T-cell (primary cell): ENCODE measurements at places on chromosomes 6 and 20. TPM values are rescaled to one million over a fixed set of nuclear protein-coding genes. Genes with fewer than 3 reads are reported as not detected.

LIME1 gene
- 144 TPM for total RNA-seq

SIRPB1 gene
- total RNA-seq, result 4.8 TPM

PRR18 gene
- total RNA-seq, result not detected

INSM1 gene
- total RNA-seq, result not detected

WFDC5 gene
- not detected for total RNA-seq

KCNQ5 gene
- total RNA-seq, result 5.3 TPM

MAP7 gene
- total RNA-seq, result 0.61 TPM

DNA sequence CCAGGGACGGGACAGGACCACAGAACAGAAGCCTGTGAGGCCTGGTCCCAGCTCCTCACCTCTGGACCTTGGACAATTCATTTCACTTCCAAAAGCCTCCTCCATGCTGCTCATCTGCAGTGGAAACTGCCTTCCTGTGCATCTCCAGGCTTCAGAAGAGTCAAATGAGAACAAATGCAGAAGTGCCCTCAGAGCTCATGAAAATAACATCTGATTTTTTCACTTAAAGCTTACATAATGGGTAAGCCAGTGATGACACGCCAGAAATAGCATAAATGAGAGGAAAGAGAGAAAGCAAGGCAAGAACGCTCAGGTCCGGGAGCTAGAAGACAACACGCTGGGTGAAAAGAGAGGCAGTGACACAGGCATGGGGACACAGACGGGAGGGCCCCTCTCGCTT, 7.9 kb downstream of the CNKSR3 start:
- H3K36me3 ChIP-seq, result no peaks in the 10 kb centered on the region
- H3K27me3 ChIP-seq, result no peaks in the 10 kb centered on the region
- no peak overlapping the region for H3K4me3 ChIP-seq
- H3K4me1 ChIP-seq, result no peaks in the 10 kb centered on the region
- DNase-seq, result no peak
- H3K27ac ChIP-seq, result no peak overlapping the region

- peak overlapping the region; percentile 90 for H3K27ac ChIP-seq
- no peak for DNase-seq
- H3K4me1 ChIP-seq, result peaks cover 15% of the 10 kb centered on the region
- H3K27me3 ChIP-seq, result no peaks in the 10 kb centered on the region
Observed at GRCh38 chr20:33372993-33373441, 28.3 kb downstream of the CDK5RAP1 start.

- no peaks in the 10 kb centered on the region for H3K36me3 ChIP-seq
- DNase-seq, result no peak
- H3K4me1 ChIP-seq, result peaks cover 3% of the 10 kb centered on the region
- H3K27me3 ChIP-seq, result no peaks in the 10 kb centered on the region
- no peak overlapping the region for H3K4me3 ChIP-seq
Observed at GRCh38 chr20:63186528-63187316, 29.2 kb downstream of the YTHDF1 start.

- H3K4me3 ChIP-seq, result no peak overlapping the region
- no peak overlapping the region for H3K27ac ChIP-seq
- H3K27me3 ChIP-seq, result no peaks in the 10 kb centered on the region
- no peaks in the 10 kb centered on the region for H3K4me1 ChIP-seq
- no peak for DNase-seq
- H3K36me3 ChIP-seq, result no peaks in the 10 kb centered on the region
Observed at GRCh38 chr6:81465859-81466258, 286.6 kb downstream of the TENT5A start.

- H3K4me1 ChIP-seq, result peaks cover 11% of the 10 kb centered on the region
- no peaks in the 10 kb centered on the region for H3K36me3 ChIP-seq
- DNase-seq, result no peak
- H3K27ac ChIP-seq, result no peak overlapping the region
Observed at GRCh38 chr6:43797919-43798318, 27.9 kb downstream of the VEGFA start.

DNA sequence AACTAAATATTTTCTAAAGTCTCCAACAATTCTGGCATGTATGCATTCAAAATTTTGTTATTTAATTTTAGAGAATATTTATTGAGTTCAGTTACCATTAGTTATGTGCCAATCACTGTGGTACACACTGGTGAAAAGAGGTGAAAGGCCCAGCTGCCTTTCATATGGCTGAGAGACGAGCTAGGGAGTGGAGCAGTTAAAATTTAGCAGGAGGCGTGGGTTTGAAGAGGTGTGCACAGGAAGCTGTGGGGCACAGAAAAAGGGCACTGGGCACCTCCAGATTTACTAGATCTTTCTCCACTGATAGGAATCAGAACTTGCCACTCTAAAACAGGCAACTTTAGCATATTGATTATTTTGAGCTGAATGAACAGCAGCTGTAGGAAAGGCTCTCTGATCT, 347.1 kb downstream of the CD83 start:
- no peaks in the 10 kb centered on the region for H3K36me3 ChIP-seq
- H3K27ac ChIP-seq, result no peak overlapping the region

DNA sequence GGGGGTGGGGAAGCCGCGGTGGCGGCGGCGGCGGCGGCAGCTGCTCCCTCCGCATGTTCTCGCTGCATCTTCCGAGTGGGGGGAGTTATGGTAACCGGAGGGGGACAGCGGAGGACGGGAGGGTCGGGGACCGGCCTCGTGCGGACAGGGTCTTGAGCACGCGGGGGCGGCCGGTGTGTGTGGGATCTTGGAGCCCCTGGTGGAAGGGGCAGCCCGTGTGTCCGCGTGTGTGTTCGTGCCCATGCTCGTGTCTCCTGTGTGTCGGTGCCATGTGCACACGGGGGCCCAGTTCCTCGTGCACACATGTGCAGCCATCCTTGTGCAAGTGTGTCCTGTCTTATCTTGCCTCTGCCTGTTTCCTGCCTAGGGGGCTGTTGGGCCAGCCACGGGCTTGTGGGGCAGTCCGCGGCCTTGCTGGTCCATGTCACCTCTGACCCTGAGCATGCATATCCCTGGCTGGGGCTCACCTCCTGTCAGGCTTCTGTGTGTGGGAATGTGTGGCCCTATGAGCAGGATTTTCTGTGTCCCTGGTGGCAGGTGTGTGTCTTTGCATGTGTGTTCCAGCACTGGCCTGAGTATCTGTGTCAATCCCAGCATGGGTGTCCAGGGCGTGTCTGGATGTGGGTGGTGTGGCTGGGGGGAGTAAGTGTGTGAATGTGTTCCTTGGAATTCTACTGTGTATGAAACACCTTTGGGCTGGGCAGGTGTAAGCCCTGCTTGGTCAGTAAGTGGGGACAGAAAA, 8.5 kb downstream of the SYNGAP1 start:
- DNase-seq, result no peak
- H3K4me1 ChIP-seq, result peaks cover 47% of the 10 kb centered on the region
- peak overlapping the region; percentile 68 for H3K4me3 ChIP-seq

DNA sequence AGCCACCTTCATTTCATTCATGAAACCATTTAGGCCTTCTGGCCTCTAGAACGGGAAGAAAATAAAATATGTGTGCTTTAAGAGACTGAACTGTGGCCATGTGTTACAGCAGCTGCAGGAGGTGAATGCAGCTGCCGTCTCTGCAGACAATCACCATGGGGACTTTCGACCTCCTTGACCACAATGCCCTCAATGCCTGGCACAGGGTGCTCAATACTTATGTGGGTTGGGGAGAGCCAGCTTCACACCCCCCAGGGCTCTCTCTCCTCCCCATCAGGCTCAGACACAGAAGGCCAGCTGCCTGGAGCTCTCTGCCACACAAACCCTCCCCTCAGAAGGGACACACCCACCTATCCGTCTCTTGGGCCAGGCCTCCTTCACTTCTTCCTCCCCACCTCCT, 43.5 kb downstream of the ANKRD60 start:
- no peak overlapping the region for H3K27ac ChIP-seq
- H3K36me3 ChIP-seq, result no peaks in the 10 kb centered on the region
- no peaks in the 10 kb centered on the region for H3K27me3 ChIP-seq
- H3K4me3 ChIP-seq, result no peak overlapping the region

DNA sequence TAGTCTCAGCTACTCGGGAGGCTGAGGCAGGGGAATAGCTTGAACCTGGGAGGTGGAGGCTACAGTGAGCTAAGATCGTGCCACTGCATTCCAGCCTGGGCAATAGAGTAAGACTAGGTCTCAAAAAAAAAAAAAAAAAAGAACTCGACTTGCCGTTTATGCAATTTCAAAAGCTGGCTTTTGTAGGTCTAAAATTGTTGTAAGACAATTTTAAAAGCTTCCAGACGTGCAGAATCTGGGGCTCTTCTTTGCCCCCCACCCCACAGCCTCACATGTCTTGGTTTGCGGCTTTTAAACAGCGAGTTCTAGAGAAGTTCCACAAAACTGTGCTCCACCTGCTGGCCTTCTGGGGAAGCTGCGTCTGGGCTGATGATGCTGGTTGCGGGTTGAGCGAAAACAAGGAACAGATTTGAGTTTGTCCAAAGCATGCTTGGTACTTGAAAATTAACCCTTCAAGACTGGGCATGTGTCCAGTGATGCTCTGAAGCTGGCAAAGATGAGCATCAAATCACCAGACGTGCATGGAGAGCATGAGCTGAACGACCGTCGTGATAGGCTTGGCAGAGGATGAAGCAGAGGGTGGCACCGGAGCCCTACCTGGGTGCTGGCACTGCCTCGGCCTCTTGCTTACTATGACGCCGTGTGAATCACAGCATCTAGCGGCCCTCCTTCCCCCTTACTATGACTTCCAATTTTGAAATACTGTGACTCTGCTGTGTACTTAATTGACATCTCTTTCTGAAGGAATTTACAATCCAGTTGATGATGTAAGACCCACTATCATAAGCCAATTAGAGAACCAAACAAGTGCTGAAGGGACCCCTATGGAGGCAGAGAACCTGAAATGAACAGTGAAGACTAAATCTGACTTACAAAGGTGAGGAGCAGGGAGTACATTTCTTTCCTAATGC, 171.4 kb downstream of the GMPR start:
- no peaks in the 10 kb centered on the region for H3K27me3 ChIP-seq
- H3K4me1 ChIP-seq, result peaks cover 4% of the 10 kb centered on the region
- DNase-seq, result peak; percentile 40
- no peaks in the 10 kb centered on the region for H3K36me3 ChIP-seq

DNA sequence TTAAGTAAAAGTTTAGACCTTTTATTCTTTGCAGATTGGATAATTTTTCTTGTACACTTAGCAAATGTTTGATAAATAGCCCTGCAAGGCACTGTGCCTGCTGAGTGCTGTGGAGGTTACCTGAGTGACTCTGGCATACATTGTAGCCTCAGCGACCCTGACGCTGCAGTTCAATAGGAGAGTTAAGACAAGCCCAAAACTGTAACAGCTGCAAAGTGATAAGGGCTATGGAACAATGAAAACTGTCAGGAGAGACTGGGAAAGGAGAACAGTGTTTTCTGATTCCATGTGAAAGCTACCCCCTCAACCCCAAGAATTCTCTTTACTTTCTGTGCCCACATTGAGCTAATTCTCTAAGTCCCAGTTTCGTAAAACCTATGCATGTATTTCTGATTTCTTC, 22.2 kb downstream of the HIVEP1 start:
- H3K27me3 ChIP-seq, result no peaks in the 10 kb centered on the region
- H3K4me3 ChIP-seq, result no peak overlapping the region
- H3K4me1 ChIP-seq, result peaks cover 12% of the 10 kb centered on the region
- no peak for DNase-seq
- H3K36me3 ChIP-seq, result no peaks in the 10 kb centered on the region

GRCh38 chr6:25441663-25442270, 162.6 kb downstream of the CARMIL1 start:
- H3K36me3 ChIP-seq, result no peaks in the 10 kb centered on the region
- H3K27ac ChIP-seq, result peak overlapping the region; percentile 70
- no peak overlapping the region for H3K4me3 ChIP-seq
- H3K4me1 ChIP-seq, result peaks cover 18% of the 10 kb centered on the region
- no peaks in the 10 kb centered on the region for H3K27me3 ChIP-seq
- DNase-seq, result peak; percentile 24

DNA sequence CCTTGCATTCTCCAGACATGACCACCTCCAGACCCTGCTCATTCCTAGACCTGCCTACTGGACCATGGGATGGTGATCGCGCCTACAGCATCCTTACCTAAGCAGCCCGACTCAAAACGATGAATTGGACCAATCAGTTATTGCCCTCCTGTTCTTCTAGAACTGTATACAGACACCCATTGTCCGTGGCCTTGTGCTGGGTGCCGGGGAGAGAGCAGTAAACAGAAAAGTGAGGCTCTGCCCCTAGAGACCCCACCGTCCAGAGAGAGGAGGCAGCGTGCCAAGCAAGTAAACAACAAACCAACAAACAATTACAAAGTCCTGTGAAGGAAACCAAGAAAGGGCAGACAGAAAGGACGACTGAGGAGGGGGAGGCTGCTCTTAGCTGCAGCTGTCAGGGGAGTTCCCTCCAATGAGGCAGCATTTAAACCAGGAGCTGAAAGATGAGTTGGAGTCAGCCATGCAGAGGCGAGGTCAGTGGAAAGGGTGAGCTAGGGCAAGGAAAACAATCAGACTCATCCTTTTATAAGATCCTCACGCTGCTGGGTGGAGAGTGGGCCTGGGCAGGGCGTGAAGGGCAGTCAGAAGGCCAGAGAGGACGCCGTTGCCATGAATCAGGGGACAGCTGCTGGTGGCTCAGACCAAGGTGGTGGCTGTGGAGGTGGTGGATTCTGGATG, 37.6 kb upstream of the BLCAP start:
- H3K36me3 ChIP-seq, result no peaks in the 10 kb centered on the region
- H3K27ac ChIP-seq, result no peak overlapping the region
- no peak for DNase-seq
- H3K4me1 ChIP-seq, result peaks cover 7% of the 10 kb centered on the region
- peaks cover 10% of the 10 kb centered on the region for H3K27me3 ChIP-seq

- peaks cover 18% of the 10 kb centered on the region for H3K4me1 ChIP-seq
- no peak overlapping the region for H3K4me3 ChIP-seq
- DNase-seq, result no peak
- peaks cover 31% of the 10 kb centered on the region for H3K27me3 ChIP-seq
- no peaks in the 10 kb centered on the region for H3K36me3 ChIP-seq
- no peak overlapping the region for H3K27ac ChIP-seq
Observed at GRCh38 chr20:63330084-63330760, 30.9 kb downstream of the CHRNA4 start.

GRCh38 chr6:130202782-130203181, 20.0 kb downstream of the SAMD3 start:
- H3K36me3 ChIP-seq, result peaks cover 84% of the 10 kb centered on the region
- H3K4me1 ChIP-seq, result no peaks in the 10 kb centered on the region
- no peak for DNase-seq
- no peak overlapping the region for H3K4me3 ChIP-seq

GRCh38 chr6:32950449-32950848, 2.4 kb downstream of the HLA-DMA start:
- no peak for DNase-seq
- no peaks in the 10 kb centered on the region for H3K36me3 ChIP-seq
- no peak overlapping the region for H3K27ac ChIP-seq
- H3K4me1 ChIP-seq, result peaks cover 9% of the 10 kb centered on the region
- no peaks in the 10 kb centered on the region for H3K27me3 ChIP-seq

DNA sequence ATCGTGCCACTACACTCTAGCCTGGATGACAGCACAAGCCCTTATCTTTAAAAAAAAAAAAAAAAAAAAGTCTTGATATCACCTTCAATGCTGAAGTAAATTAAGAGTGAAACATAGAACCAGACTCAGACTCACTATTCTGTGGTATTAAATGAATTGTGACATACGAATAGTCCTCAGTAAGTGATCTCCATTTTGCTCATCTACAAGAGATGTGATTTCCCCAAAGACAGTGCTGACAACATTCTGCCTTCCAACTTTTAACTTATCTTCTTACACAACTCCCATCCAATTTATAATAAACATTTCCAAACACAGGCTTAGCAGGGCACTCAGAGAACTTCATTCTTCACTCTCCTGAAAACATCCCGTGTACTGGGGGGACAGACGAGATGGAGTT, 8.0 kb downstream of the ZBTB24 start:
- no peak overlapping the region for H3K27ac ChIP-seq
- H3K27me3 ChIP-seq, result no peaks in the 10 kb centered on the region
- peaks cover 84% of the 10 kb centered on the region for H3K36me3 ChIP-seq
- peaks cover 25% of the 10 kb centered on the region for H3K4me1 ChIP-seq
- no peak overlapping the region for H3K4me3 ChIP-seq
